ENCODE measurements at places on chromosomes 5 and 9. TPM values are rescaled to one million over a fixed set of nuclear protein-coding genes. Genes with fewer than 3 reads are reported as not detected.

MACIR gene
- total RNA-seq = 31.5 TPM

- peak; percentile 67 for DNase-seq
These were observed 1.1 kb downstream of the PRR7 start for GRCh38 chr5:177447611-177448243.

GRCh38 chr5:173679909-173680630, 63.6 kb upstream of the BOD1 start:
- no peak for DNase-seq

- no peak for DNase-seq
These were observed 174.2 kb downstream of the OXCT1 start for GRCh38 chr5:41695920-41696582.

RNF208 gene
- total RNA-seq = not detected

- DNase-seq = peak; percentile 83
These were observed 9.1 kb downstream of the TYRP1 start for GRCh38 chr9:12702160-12702758.

SNCAIP gene
- 19.0 TPM for total RNA-seq

- no peak for DNase-seq
These were observed 51.6 kb downstream of the AHRR start for GRCh38 chr5:372996-373709.

DNA sequence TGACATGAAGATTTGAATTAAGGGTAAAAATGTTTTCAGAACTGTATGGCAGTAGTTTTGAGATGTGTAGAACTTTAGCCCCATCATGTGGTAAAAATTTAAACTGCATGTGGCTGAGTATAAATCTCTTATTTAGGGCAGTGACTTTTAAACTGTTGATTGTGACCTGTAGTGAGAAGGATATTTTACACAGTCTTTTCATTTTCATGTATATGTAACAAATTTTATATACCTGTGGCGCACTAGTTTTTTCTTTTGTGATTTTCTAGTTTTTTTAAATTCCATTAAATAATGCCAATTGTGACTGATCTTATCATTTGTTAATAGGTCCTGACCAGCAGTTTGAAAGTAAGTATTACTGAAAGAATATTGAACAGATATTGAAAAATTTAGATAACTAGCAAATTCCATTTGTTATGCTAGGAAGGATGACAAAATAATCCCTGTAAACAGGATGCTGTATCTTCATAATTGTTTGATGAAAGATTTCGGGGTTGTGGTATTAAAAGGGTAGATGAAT, 47.2 kb downstream of the GPBP1 start:
- DNase-seq = peak; percentile 74

SLC6A7 gene
- total RNA-seq = under 0.01 TPM

DNA sequence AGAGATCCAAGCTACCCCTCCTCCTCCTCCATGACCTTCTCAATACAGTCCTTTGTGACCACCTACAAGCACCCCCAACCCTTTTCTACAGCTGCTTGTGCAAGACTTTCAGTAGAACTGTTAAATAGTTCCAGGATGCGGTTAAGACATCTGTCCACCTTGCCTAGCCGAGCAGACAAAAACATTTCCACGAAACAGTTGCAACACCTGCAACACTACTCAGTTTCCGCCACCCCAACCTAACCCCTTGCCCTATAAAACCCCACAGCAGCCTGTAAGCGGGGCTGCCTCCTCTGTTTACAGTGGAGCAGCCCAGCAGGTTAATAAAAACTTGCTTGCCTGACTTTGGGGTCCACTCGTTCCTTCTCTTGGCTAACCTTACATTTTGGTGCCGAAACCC, 1803.5 kb upstream of the CDH6 start:
- DNase-seq = no peak

DNA sequence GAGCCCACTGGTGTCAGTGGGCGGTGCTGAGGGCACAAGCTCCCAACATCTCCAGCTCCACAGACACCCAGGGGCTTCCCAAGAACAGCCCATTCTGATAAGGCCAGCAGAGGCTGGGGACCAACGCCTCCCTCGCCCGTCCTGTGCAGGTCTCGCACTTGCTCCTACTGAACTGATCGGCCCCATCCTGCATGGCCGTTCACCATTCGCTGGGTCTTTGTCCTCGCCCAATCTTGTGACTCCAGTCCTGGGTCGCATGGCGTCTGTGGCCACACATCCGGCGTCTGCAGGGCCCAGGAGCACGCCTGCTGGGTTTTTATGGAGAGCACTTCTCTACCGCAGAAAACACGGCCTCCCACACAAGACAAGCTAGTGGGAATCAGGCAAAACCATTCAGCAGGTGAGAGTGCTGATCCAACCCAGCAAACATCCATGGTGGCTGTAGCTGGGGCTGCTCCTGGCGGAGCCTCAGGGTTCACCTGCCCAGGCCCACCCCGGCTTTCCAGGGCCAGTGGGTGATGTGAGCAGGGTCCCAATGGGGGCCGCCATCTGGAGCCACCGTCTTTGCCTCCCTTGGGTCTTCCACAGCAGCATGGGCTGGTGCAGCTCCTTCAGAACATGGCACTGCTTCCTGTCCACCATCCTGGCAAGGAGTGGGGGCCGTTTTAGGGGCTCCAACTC, 7.4 kb downstream of the LRRC14B start:
- DNase-seq = no peak

GRCh38 chr9:123832176-123832575, 97.8 kb downstream of the DENND1A start:
- no peak for DNase-seq

- no peak for DNase-seq
These were observed 37.7 kb downstream of the TNC start for GRCh38 chr9:115080242-115080641.

DNA sequence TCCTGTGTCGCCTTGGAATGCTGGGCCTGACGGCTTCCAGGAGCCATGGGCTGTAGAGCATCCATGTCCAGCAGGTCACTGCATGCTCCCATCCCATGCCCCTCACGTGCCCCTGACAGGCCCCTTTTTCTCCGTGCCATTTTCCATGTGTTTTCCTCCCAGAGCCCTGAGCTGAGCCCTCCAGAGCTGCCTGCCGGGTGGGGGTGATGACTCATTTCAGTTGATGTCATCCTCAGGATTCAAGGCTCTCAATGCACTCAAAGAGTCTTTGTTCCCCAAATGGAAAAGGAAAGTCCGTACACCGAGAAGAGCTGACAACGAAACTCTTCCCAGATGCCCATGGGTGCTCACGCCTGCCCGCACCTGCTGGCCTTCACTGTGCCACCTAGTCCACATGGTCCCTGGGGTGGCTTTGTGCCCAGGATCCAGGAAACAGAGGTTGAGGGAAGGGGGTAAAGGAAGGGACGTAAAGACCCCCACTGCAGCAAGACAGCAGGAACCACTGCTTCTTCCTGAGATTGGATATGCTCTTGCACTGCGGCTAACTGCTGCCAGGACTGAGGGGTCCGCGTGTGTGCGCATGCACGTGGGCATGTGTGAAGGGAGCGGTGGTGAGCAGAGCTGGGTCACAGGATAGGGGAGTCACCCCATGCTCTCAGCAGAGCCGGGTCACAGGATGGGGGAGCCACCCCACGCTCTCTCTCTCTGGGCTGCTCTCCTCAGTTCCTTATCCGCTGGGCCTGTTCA, 27.6 kb downstream of the COL15A1 start:
- peak; percentile 78 for DNase-seq

GRCh38 chr5:133373121-133373870, 239.0 kb downstream of the FSTL4 start:
- DNase-seq = no peak

GRCh38 chr9:90943341-90943740, 141.7 kb downstream of the SYK start:
- peak; percentile 20 for DNase-seq

- no peak for DNase-seq
These were observed 62.5 kb downstream of the EXOSC2 start for GRCh38 chr9:130756037-130756436.

DNA sequence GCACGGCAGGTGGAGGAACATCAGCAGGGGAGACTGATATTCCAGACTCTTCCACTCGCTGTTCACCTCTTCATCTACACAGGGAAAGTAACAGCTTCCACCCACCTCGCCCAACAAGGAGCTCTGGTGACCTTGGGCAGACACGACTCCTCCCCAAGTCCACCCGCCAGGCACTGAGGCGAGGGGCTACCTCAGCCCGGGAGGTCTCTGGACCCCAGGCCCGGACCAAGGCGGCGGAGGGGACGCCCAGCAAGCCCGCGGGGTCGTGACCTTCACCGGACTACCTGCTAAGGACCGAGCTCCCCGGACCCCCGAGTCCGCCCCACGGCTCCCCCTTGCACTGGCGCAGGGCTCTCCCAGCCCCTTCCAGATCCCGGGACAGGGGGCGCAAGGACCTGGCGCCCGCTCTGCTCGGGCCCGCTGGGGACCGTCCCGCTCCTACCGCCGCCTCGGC, 70.2 kb upstream of the LPCAT1 start:
- no peak for DNase-seq

TAF11L5 gene
- total RNA-seq = not detected

CDH9 gene
- not detected for total RNA-seq

DNA sequence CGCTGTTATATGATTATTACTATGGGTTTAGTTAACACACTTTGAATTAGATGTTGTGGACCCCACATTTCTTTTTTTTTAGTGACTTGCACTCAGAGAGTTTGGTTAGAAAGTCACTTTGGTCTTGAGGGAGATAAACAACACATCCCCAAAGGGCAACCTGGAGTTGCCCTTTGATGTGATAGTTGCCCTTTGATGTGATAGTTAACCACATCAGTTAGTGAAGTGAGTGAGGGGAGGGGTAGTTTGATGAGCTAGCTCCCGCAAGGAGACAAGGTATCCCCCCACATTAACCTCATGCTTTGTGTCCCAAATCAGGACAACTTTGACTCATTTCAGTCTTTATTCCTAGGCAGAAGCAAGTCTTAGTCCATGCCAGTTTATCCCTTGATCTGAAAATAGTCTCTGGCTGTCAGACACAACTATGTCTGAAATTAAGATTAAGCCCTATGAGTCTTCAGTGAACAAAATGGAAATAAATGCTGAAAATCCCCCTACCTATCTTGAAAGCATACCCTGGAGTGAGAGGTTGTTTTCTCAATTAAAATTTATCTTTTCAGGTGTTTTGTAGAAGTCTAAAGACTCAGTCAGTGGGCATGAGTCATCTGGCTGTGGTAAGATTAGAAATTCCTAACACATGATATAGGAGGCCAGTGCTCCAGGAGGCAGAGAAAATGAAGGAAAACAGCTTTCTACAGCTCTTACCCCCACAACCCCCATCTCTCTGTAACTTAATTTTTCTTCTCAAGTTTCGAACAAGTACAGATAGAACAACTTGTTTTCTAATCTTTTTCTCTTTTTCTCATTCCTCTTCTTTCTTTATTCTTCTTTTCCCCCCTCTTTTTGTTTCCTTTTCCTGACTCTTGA, 208.9 kb upstream of the DMRTA1 start:
- DNase-seq = peak; percentile 84

IFNA2 gene
- not detected for total RNA-seq

- DNase-seq = no peak
These were observed 158.8 kb downstream of the TMEM161B start for GRCh38 chr5:88109818-88110217.

MZB1 gene
- 0.43 TPM for total RNA-seq

BASP1 gene
- total RNA-seq = 126 TPM

GRCh38 chr5:138506370-138507306, 36.4 kb downstream of the ETF1 start:
- peak; percentile 14 for DNase-seq

- DNase-seq = peak; percentile 48
These were observed 31.7 kb downstream of the IL33 start for GRCh38 chr9:6247266-6247665.

- DNase-seq = no peak
These were observed 53.8 kb upstream of the CLINT1 start for GRCh38 chr5:157912621-157913325.

- DNase-seq = peak; percentile 33
These were observed 113.0 kb downstream of the PAM start for GRCh38 chr5:102867992-102868662.

PCDH1 gene
- total RNA-seq = 3.5 TPM

GRCh38 chr9:113547501-113547900, 84.0 kb downstream of the RGS3 start:
- no peak for DNase-seq

PCDHGA8 gene
- total RNA-seq = 3.0 TPM

RIMOC1 gene
- 27.6 TPM for total RNA-seq

LRRTM2 gene
- total RNA-seq = 0.32 TPM

- peak; percentile 33 for DNase-seq
These were observed 83.6 kb upstream of the PCSK1 start for GRCh38 chr5:96516631-96517071.

DOK3 gene
- 2.6 TPM for total RNA-seq

MYMK gene
- total RNA-seq = not detected

- DNase-seq = peak; percentile 99
These were observed 4.1 kb downstream of the NFIL3 start for GRCh38 chr9:91419222-91420191.

GRCh38 chr9:19471737-19472648, 63.2 kb downstream of the ACER2 start:
- peak; percentile 38 for DNase-seq

DNA sequence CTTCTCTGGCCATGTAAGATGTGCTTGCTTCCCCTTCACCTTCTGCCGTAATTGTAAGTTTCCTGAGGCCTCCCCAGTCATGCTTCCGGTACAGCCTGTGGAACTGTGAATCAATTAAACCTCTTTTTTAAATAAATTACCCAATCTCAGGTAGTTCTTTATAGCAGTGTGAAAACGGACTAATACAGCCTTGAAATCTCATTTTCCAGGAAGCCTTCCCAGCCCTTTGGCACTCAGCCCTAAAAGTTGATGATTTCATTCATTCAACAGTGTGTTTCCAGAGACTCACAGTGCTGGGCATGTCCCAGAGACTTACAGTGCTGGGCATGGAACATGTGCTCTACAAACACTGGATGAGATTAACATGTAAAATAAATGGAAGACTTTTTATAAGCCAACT, 135.8 kb downstream of the DCP2 start:
- DNase-seq = no peak

DNA sequence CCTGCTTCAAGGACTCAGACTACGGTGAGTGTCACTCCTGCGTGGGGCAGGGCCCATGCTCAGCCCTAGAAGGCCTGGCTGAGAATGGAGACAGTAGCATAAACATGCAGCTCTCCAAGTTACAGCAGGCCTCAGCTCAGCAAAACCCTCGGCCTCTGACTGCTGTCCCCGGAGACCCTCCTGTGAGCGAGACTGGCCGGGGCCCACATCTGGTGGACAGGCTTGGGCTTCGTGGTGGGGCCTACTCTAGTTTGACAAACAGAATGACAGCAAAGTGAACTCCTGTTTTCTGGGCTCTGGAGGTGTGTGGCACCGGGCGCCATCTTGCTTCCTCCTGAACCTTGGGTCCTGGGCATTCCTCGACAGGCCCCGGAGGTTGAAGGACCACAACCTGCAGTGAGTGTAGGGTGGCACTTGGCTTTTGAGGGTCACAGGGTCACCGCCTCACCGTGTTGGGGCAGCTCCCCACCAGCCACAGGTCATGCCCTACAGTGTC, 97.5 kb downstream of the PHF2 start:
- DNase-seq = no peak

GRCh38 chr9:115786321-115786720, 367.3 kb upstream of the PAPPA start:
- peak; percentile 35 for DNase-seq
